ENCODE measurements at places on chromosomes 6 and 20.
A peak's percentile ranks its signal among the peaks of the same experiment; 100 is the strongest.

- no peak for DNase-seq
Observed at GRCh38 chr6:38150681-38151296, 331.3 kb downstream of the ZFAND3 start.

- DNase-seq = no peak
Observed at GRCh38 chr6:78430521-78430920, 436.8 kb upstream of the IRAK1BP1 start.

DNA sequence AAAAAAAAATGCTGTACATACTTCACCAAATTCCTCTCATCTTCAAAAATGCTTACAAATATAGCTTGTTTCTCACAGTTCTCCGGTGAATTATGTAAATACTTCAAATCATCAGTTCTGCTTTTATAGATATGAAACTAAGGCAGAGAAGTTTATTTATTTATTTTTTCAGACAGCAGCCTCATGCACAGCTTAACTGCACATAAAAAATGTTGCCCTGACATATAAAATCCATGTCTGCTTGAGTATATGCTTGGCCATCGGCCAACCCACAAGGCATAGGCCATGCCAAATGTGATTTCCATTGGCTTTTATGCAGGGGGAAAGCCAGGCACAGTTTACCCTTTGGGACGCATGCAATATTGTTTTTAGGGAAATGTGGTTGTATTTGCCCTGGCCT is 57.3 kb upstream of the PHACTR2 start:
- peak; percentile 39 for DNase-seq

- DNase-seq = no peak
Observed at GRCh38 chr20:36478137-36478905, 63.0 kb upstream of the MYL9 start.

- DNase-seq = no peak
Observed at GRCh38 chr6:25417046-25417605, 138.0 kb downstream of the CARMIL1 start.

- peak; percentile 59 for DNase-seq
Observed at GRCh38 chr20:37378785-37379598, 33.1 kb downstream of the SRC start.

DNA sequence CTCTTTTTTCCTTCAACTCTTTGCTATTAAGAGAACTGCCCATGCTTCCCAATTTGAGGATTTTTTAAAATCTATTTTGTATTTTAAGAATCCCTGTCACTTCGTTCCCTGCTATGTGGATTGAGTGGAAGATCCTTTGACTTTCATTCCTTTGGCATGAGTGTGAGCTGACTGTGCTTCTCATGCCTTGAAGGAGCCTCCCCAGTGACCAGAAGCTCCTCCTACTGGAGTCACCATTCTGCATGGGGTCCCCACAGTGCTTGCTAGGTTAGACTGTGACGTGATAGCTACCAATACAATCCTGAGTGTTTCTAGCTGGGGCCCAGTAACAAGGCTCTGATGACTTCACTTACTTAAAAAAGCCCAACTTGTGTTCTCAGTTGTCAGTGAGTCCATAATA is 104.4 kb upstream of the LAMP5 start:
- peak; percentile 90 for DNase-seq

GRCh38 chr6:107345393-107345792 is 114.0 kb downstream of the PDSS2 start:
- no peak for DNase-seq

- no peak for DNase-seq
Observed at GRCh38 chr20:33611106-33611505, 51.0 kb upstream of the C20orf144 start.

DNA sequence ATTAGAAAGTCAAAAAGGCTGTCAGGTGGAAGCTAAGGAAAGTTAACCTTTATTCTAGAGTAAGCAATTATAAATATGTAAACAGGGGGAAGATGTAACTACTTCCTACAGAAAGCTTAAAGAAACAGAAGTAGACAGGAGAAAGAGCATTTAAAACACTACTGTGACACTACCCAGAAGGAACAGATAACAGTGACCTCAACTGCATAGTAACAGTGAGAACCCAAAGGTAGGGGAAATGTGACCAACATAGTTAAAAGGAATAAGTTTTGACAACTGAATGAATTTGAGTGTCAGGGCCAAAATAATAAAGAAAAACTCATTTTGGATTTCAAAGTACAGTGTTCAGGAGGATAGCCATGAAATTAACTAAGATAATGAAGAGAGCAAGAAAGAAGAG is 43.5 kb downstream of the IBTK start:
- no peak for DNase-seq

GRCh38 chr20:53569606-53570307 is 23.9 kb downstream of the ZNF217 start:
- DNase-seq = no peak

DNA sequence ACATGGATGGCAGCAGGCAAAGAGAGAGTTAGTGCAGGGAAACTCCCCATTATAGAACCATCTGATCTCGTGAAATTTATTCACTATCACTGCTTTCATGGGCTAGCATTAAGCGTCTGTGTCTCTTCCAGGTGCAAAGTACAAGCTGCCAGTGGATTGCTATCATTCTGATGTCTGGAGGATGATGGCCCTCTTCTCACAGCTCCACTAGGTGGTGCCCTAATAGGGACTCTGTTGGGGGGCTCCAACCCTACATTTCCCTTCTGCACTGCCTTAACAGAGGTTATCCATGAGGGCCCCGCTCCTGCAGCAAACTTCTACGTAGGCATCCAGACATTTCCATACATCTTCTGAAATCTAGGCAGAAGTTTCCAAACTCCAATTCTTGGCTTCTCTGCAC is 347.8 kb upstream of the HS3ST5 start:
- DNase-seq = no peak

DNA sequence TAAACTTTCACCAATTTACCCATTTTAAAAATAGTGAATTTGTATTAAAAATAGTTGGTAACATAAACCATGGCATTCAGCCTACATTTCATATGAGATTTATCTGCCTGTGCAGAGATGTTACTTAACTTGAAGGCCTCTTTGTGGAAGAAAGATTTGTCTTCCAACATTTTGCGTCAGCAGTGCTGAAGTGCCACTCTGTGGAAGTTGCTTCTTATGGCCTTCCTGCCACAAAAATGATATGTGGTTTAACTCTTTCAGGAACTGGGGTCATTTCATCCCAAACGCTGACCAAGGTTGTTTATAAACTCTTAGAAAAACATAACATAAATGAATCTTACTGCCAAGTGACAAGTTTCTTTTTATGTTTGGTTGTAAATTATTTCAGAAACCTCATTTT is 246.8 kb downstream of the ARID1B start:
- peak; percentile 39 for DNase-seq

GRCh38 chr6:11495565-11496145 is 41.9 kb upstream of the TMEM170B start:
- DNase-seq = no peak

DNA sequence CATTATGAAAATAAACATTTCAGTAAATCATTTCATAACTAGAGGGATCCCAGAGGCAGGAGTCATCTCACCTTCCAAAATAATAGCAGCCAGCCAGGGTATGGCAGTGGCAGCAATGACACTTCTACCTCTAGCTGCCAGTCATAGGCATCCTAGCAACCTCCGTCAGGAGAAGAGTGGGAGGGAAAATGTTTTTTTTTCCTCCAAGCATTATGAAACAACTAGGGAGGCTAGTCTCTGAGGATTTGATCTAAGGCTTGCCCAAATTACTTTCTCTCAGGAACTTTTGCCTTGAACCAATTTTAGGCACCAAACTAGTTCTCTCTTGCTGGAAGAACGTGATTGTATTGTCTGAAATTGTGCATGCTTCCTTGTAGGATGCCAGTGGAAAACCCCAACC is 208.7 kb upstream of the PREP start:
- DNase-seq = peak; percentile 54

DNA sequence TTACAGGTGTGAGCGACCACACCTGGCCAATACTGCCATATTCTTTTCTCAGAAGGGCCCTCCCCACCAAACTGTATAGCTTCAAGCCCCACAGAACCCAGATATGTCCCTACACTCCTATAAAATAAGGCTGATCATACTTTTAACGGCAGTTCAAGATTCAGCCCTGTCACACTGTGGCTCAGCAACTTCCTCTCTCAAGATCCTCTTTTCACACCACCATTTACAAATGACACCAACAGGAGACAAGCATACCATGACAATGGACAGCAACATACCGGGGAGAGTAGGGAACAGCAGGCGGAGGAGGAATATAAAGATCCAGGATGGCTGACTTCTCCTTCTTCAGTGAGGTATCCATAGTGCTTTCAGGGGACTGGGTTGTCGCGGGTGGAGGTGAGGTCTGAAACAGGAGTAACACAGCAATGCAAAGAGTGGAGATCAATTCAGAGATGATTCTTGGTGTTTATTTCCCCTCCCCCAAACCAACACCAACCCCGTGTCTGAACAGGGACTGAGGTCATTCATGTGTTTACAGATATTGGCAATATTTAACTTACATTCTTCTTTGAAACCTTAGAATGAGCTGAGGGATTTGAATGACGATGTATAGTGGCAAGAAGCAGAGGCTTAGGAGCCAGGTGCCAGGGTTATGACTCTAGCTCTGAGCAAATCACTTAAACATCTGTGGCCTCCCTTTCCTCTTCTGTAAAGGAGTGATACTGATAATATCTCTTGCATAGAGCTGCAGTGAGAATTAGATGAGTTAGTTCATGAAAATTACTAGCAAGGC is 57.6 kb upstream of the IPCEF1 start:
- DNase-seq = no peak

DNA sequence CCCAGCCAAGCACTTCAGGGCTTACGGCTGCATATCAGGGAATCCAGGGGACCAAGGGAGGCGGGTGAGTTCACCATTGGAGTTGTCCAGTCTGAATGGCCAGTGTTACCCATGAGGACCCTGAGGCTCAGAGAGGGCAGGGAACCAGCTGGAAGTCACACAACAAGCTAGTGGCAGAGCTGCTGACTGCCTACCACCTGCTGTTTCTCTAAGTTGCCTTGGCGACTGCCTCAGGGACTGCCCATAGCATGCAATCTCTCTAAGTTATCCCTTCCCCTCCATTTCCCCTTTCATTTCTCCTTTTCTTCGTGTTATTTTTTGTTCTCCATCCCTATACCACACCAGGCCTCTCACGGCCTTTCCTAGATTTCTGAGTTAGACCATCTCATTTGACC is 71.8 kb upstream of the SIRPA start:
- DNase-seq = no peak

DNA sequence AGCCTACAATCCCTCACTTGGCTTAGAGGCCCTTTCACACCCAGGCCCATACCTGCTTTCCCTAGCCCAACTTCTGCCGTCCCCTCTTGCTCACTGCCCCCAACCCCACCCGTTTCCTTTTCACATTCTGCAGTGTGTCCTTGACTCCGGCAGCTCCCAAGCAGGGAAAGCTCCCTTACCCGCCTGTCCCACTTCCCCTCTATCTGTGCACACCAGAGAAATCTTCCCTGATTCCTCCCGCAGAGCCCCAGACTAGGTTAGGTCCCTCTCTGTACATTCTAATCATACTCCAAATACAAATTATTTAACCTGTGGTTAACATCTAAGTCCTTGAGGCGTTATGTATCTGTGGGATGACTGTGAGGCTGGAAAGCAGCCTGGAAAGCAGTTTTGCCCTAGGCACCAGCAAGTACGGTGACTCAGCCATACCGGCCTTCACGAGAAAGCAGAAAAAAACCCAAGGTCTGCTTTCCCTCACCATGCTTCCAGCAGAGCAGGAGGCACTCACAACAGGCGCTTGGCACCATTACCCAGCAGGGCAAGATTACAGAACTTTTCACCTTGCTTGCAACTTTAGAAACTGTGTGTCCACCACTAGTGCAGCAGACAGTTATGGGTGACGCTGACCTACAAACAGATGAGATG is 22.3 kb downstream of the ELOVL5 start:
- peak; percentile 94 for DNase-seq

- DNase-seq = peak; percentile 39
Observed at GRCh38 chr6:47209632-47210031, 100.1 kb downstream of the TNFRSF21 start.

- DNase-seq = no peak
Observed at GRCh38 chr6:138491017-138491416, 8.3 kb downstream of the NHSL1 start.

GRCh38 chr6:166106076-166106686 is 61.5 kb downstream of the TBXT start:
- peak; percentile 61 for DNase-seq

- DNase-seq = peak; percentile 60
Observed at GRCh38 chr6:117482240-117483003, at the start of gene DCBLD1. TSS of gene DCBLD1 (plus strand) at chr6:117482674. CDS start at chr6:117482782, 108 bp downstream.

Measured in fibroblast of mammary gland (primary cell).